ENCODE measurements at places on chromosomes 12 and 14. TPM values are rescaled to one million over a fixed set of nuclear protein-coding genes. Genes with fewer than 3 reads are reported as not detected.

DNA sequence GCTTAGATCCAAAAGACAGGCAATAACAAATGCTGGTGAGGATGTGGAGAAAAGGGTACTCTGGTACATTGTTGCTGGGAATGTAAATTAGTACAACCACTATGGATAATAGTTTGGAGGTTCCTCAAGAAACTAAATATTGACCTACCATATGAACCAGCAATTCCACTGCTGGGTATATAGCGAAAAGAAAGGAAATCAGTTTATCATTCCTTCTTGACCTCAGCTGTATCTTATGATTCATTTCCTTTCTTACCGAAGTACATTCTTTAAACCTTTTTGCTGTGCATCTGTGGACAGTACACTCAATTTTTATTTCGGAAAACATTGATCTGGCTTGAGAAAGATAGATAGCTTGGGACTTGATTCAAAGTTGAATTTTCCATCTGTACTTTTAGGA is 183.2 kb upstream of the LRFN5 start:
- no peak for DNase-seq

GRCh38 chr12:124771462-124772288 is 92.0 kb downstream of the SCARB1 start:
- peak; percentile 88 for DNase-seq

DNA sequence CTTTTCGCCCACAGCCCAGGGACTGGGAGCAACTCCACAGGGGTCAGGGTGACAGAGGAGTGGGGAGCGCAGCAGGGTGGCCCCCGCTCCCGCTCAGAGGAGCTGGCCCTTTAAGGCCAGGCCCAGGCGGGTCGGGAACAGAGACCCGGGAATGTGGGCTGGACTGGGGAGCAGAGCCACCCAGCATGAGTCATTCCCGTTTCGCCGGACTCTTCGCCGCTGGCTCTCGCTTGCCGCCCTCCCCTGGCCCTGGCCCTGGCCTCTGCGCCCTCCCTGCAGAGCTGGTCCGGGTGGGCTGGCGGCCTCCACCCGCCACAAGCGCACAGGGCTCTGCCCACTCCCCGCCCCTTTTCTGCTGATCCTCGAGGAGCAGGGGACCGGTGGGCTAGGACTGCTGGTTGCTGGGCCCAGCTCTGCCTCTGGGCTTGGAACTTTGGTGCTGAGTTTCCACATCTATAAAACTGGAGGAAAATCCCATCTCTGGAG is 92.8 kb downstream of the NINJ2 start:
- peak; percentile 79 for DNase-seq

GRCh38 chr12:24991209-24992049 is 42.5 kb upstream of the BCAT1 start:
- no peak for DNase-seq

Gene LHX5
- total RNA-seq, result not detected

Data from ureter (tissue), 1 donor.